ENCODE measurements at places on chromosomes 7 and 10.

GRCh38 chr7:131537571-131537978 lies 18.9 kb downstream of the PODXL start:
- DNase-seq, result no peak

DNA sequence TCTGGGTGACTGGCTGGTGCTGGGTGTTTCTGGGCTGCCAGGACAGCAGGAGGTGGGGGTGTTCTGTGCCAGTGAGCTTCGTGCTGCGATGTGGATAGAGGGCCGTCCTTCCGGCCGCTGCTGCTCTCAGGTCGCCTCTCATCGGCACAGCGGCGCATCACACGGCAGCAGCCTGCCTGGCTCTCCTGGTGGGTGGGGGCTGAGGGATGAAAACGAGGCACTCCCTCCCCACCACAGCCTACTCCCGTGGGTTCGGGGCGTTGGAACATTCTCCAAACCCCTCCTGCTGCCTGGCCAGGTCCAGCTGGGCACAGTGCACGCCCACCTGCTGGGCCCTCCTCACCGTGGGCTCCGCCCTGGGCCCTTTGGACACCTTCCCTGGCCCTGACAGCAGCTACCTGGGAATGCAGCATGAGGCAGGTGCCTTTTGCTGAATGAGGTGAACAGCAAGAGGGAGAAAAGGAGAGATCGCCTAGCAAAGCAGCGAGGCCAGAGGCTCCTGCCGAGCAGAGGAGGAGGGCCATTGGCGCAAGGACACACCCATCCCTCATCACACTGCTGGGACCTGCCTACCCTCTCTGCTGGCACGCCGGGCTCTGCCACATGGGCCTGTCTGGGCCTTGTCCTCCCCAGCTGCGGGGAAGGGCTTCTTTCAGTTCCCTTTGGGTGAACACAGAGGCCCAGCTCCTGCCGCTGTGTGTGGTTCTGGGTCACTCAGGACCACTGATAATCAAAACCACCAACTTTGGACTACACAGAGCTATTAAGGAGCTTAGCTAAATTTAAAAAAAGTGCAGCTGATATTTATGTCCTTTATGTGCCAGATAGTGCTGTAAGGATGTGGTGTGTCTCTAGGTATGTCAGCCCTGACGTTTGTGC lies 33.4 kb downstream of the INPP5A start:
- no peak for DNase-seq

DNA sequence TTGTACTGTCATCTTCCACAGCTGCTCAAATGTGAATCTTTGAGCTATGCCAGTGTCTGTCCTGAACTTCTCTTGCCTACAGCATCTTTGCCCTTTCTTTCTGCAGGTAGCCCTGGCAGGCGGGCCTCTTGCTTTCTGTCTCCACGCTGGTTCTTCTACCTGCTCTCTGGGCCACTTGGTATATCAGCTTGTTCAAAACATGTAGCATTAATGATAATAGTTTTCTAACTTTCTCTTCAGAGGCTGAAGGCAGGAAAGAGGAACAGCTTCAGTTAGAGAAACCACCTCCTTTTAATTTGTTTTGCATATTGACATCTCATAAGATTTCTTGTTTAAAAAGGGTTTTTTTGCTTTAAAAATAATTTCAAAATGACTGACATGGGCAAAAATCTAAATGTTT lies 923 bp upstream of the FGL2 start:
- no peak for DNase-seq

DNA sequence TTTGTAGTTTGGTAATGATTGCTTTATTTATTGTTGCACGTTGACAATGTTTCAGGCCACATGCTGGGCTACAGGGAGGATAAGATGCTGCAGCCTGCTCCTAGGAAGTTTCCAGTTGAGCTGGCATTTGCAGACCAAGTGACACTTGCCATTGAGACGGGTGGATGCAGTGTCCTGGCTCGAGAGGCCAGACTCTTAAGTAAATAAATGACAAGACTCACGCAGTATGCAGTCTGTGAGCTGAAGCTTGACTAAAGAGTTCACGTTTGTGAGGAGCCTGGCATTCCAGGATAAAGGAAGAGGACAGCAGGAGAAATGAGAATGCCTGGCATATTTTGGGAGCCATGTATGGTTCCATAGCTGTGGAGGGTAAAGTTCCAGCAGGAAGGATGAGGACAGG lies 105.8 kb downstream of the BAMBI start:
- no peak for DNase-seq

DNA sequence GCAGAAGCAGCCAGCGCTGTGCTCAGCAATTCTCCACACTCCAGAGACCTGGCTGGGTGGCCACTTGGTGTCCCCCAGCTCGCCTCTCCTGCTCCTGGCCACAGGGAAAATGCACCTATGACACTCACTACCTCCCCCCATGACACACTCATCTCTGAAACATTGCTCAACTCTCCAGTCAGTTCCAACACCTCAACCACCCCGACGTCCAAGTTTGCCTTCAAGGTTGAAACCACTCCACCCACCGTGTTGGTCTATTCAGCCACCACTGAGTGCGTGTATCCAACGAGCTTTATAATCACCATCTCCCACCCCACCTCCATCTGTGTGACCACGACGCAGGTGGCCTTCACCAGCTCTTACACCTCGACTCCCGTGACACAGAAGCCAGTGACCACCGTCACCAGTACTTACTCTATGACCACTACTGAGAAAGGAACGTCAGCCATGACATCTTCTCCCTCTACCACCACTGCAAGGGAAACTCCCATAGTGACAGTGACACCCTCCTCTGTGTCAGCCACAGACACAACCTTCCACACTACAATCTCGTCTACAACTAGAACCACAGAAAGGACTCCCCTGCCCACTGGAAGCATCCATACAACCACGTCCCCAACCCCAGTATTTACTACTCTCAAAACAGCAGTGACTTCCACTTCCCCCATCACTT lies 2.7 kb downstream of the MUC3A start:
- DNase-seq, result no peak

- DNase-seq, result no peak
Observed at GRCh38 chr7:36409180-36409579, 19.5 kb downstream of the ANLN start.

- peak; percentile 65 for DNase-seq
Observed at GRCh38 chr7:18861514-18862118, 255.8 kb downstream of the TWIST1 start.

GRCh38 chr7:16889305-16889704 lies 7.5 kb upstream of the AGR3 start:
- no peak for DNase-seq

DNA sequence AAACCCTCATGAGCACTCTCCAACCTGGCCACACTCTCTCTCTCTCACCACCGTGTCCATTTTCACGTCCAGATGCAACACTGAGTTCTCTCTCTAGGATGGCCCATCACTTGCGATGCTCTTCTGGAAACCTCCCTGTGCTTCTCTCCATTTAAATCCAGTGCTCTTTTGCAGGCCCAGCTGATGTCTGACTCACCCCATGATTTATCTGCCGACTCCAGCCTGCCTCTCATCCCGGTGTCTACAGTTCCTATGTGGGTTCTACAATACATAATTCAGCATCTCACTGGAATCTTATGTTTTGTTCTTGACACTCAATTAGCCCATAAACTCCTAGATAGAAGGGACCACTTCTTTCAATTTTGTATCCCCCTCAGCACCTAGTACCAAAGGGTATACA lies 5.0 kb downstream of the TPK1 start:
- no peak for DNase-seq

DNA sequence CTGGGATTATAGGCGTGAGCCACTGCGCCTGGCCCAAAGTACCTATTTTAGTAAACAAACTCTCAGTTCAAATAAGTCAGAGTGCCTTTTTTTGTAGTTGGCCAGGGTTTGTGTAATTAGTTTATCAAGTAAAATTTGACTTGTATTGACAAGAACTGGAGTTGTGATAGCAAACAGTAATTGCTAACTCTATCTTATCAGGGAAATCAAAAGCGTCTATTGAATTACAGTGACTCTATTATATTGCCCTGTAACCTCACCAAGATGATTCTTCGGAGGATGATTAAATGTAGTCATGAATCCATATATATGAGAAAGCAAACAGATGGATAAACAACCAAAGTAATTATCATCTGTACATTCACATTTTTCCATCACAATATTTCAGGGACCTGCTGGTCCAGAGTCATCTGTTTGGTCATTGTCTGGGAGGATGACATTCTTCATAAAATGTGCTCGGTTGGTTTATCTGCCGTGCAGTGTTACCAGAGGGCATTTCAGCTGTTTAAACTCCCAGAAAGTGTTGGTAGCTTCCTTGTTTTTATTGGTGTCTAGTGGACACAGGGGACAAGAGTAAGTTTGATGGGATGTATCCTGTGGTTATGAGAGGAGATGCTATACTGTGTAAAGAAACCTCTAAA lies 35.6 kb downstream of the DOCK1 start:
- DNase-seq, result no peak

GRCh38 chr10:123704076-123704475 lies 37.9 kb downstream of the GPR26 start:
- no peak for DNase-seq

GRCh38 chr7:41224063-41224763 lies 478.7 kb downstream of the INHBA start:
- peak; percentile 66 for DNase-seq

- no peak for DNase-seq
Observed at GRCh38 chr10:49037187-49037586, 78.1 kb downstream of the VSTM4 start.

DNA sequence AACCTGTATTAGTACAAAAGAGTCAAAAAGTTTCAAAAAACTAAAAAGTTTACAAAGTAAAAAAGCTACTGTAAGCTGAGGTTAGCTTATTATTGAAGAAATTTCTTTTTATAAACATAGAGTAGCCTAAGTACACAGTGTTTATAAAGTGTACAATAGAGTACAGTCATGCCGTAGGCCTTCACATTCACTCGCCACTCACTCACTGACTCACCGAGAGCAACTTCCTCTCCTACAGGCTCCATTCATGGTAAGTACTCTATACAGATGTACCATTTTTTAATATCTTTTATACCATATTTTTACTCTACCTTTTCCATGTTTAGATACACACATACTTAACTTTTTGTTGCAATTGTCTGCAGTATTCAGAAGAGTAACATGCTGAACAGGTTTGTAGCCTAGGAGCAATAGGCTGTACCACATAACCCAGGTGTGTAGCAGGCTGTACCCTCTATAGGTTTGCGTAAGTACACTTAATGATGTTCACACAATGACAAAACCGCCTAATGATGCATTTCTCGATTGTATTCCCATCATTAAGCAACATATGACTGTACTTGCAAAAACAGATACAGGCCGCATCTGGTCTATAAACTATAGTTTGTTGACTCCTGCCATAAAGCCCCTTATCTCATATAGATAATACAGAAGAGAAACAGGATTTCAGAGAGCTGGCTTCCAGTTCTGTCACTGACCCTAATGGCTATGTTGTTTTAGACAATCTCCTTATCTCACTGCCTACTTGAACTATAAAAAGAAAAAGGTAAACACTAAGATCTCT lies 438.8 kb downstream of the HTR7 start:
- DNase-seq, result peak; percentile 88

GRCh38 chr10:89426230-89426868 lies 12.0 kb downstream of the IFIT5 start:
- DNase-seq, result peak; percentile 46

- peak; percentile 98 for DNase-seq
Observed at GRCh38 chr10:33381451-33382215, 47.2 kb upstream of the NRP1 start.

GRCh38 chr7:48042216-48042615 lies 6.9 kb downstream of the C7orf57 start:
- peak; percentile 12 for DNase-seq

GRCh38 chr10:20128811-20129210 lies 312.6 kb downstream of the PLXDC2 start:
- no peak for DNase-seq

DNA sequence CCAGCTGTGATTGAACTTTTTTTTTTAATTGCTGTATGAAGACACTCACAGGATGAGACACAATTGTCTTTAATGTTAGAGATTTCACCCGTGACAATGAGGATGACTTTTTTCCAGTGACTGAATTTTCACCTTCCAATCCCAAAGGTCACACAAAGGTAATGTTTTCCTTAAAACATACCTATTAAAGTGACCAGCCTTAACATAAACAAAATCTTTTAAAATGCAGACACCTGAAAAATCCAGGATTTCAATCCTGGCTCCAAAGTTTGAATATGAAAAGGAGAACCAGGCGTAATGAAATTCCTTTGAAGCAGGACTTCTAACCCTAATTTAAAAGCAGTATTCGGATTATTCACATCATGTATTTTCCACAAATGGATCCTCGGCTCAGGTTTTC lies 647.7 kb downstream of the GATA3 start:
- no peak for DNase-seq

GRCh38 chr7:82705517-82706260 lies 262.1 kb upstream of the CACNA2D1 start:
- DNase-seq, result peak; percentile 33

DNA sequence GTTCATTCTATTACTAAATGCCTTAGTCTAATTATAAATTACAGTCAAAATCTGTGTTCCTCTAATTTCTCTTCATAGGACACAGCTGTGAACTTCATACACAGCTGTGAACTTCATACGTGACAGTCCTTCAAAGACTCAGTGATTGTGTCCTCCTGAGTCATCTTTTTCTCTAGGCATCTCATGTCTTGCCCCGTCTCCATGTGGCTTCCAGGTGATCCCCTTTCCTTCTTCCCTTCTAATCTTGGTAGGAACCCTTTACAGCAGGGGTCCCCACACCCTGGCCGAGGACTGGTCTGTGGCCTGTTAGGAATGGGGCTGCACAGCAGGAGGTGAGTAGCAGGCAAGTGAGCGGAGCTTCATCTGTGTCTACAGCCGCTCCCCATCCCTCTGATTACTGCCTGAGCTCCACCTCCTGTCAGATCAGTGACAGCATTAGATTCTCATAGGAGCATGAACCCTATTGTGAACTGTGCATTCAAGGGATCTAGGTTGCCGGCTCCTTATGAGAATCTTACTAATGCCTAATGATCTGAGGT lies 14.0 kb upstream of the EIF5AL1 start:
- no peak for DNase-seq

DNA sequence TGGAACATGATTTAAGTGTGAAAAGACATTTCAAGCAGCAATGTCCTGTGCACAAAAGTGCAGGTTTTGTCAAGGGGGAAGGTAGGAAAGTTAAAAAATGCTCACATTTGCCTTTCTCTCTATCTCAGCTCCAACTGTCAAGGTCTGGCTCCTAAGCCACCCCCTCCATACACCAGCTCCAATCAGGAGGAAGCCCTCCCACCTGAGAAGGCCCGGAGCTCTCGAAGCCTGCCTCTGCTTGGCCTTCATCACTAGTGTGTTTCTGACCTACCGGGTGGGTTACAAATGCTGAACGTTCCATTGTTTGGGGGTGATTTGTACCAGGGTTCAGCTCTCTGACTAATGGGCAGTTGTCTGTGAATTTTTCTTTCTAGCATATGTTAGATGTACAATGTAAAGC lies 14.2 kb downstream of the CRHR2 start:
- DNase-seq, result no peak
